ENCODE measurements at places on chromosomes 4 and X.

- DNase-seq, result no peak
Measured at GRCh38 chrX:90026730-90027129, 105.0 kb downstream of the TGIF2LX start.

GRCh38 chrX:56498756-56499155, 64.7 kb upstream of the UBQLN2 start:
- no peak for DNase-seq

- DNase-seq, result no peak
Measured at GRCh38 chr4:80017125-80017854, 55.7 kb downstream of the ANTXR2 start.

- no peak for DNase-seq
Measured at GRCh38 chr4:69744157-69744478, 16.3 kb downstream of the SULT1B1 start.

DNA sequence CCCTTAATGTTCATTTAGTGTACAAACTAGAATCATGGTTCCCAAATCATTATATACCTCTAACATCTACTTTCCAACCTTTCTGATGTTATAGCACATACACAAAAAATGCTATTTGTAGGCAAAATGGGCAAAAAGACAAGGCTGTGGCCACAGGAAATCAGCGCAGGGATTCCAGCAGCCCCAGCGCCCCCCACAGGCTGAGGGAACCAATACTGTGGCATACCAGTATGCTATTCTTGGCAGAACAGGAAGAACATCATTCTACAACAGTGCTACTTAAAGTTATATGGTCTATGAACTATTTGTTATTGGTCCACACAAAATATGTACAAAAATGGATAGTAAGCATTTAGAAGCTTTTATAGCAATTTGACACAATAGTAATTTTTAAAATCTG, 25.3 kb downstream of the STEEP1 start:
- DNase-seq, result no peak

- no peak for DNase-seq
Measured at GRCh38 chrX:47112316-47112954, 32.1 kb downstream of the NDUFB11 start.

DNA sequence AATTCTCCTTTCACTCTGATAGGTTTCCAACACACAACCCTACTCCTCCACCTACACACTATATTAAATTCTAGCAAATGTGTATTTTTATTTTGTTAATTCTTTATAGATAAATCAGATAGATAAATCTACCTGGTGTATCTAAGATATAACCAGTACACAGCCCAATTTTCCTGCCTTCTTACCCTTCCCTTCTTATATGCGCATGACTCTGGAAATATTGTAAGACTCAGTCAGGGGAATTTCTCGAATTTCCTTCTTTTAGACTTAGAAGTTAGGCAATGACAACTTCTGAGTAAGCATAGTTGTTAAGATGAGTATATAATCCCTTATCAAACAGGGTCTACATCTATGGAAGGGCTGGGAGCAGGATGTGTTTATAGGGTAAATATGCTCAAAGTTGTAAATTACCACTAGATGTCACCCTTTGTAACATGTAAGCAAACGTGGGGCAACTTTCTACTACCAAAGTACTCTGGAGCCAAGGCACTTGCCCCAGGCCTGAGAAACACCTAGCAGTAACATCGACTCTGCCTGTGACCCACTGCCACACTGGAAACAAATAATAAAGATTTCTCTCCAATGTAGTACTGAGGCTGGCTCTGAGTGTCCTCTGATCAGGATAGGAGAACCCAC, 444.7 kb downstream of the IQCM start:
- peak; percentile 18 for DNase-seq

DNA sequence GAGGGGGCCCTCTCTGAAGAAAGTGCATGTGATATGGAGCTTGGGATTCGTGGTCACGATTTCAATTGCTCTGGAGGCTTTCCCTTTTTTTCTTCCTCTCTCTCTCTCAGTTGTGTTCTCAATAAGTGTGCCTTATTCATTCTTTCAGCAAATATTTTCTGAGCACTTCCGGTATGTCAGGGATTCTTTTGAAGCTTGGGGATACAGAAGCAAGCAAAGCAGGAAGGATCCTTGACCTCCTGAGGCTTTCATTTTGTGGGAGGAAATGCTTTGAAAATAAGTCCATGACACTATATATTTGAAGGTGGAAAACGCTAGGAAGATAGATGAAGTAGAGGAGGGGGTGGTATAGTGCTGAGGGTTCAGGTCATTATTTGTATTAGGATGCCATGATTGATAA, 12.6 kb upstream of the GABRE start:
- no peak for DNase-seq
